AG04449 (cell line): ENCODE measurements at places on chromosomes 1 and 21.

- DNase-seq: no peak
These were observed 19.4 kb downstream of the JUN start for GRCh38 chr1:58764294-58764978.

DNA sequence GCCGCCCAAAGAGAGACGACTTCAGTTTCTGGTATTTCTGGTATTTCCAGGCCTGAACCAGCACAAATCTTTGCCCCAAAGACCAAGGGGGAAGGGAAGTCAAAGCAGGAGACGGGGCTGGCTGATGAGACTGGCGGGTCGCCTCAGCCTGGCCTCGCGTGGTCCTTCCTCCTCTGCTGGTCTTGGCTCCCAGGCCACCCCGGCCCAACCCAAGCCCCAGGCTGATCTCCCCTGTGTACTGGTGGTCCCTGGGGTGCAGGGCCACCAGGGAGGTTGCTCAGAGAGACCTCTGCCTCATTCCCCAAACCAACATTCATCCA lies 19.9 kb downstream of the WNT4 start:
- no peak for DNase-seq

DNA sequence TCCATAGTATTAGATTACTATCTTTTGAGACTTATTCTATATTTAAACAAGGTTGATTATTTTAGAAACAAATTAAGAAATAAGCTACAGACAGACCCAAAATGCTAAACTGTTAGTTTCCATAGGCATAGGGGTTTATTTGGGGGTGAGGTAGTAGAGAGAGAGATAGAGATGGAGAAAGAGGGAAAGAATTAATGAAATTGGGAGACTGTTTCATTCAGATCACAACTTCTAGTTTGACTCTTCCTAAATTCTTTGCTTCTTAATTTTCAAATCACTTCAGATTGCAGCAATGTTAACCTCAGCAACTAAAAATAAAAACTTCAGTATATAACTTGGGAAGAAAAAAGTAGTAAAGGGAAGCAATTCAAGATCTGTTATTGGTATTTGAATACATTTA lies 3.4 kb downstream of the JUN start:
- no peak for DNase-seq

- DNase-seq: no peak
These were observed 3.6 kb downstream of the AKR1A1 start for GRCh38 chr1:45554198-45554597.

- DNase-seq: no peak
These were observed 63.3 kb downstream of the LRRC40 start for GRCh38 chr1:70142075-70142474.

- DNase-seq: no peak
These were observed 164.6 kb upstream of the GJB5 start for GRCh38 chr1:34590211-34590623.

GRCh38 chr1:81231729-81232038 lies 569.0 kb upstream of the ADGRL2 start:
- DNase-seq: no peak

GRCh38 chr1:109714661-109715372 lies 2.8 kb downstream of the GSTM5 start:
- no peak for DNase-seq

GRCh38 chr1:15261155-15262002 lies 14.4 kb downstream of the FHAD1 start:
- DNase-seq: no peak

DNA sequence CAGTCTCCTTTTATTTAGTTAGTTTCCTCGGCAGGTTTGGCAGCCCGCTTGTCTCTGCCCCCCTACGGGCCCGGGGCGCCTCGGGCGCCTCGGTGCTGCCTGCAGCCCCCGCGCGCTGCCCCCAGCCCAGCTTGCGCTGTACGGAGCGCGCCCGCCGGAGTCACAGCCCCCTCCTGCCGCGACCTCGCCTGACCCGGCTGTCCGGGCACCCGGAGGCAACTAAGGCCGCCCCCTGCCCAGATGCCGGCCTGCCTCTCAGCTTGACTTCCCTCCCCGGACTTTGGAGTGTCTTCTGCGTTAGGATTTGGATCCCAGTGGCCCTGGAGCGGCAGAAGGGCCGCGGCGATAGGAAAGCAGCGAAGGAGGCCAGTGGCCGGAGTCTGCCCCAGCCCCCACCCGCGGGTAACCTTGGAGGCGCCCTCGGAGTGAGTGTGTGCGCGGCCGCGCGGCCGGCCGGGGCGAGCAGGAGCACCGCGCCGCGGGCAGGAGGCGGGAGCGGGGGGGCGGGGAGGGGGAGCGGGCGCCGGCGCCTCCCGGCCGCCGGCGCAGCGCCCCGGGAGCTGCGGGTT lies 7.6 kb downstream of the CDKN2C start:
- no peak for DNase-seq

DNA sequence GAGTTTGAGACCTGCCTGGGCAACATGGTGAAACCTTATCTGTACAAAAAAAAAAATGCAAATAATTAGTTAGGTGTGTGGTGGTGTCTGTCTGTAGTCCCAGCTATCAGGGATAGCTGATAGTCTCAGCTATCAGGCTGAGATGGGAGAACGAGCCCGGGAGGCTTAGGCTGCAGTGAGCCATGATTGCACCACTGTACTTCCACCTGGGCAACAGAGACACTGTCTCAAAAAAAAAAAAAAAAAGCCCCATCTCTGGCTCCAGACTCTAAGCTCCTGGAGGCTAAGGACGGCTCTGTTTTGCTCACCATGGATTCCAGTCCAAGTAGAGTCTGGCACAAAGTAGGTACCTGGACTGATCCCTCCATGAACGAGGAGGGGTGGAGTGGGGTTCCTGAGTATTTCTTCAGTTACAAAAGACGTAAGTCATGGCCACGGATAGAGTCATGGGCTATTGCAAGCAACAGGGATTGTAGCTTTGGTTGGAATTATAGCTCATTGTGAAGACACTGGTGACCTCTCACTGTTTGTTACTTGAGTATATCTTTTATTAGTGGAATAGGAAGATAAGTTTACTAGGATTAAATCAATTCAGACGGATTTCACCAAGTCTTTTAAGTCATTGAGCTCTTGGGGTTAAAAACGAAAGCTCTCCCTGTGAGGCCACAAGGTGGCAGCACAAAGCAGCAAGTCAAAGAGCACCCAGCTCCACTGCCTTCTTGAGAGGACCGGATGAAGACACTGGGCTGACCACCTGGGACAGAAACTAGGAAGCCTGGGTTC lies 35.6 kb upstream of the TMEM61 start:
- DNase-seq: peak; percentile 41

DNA sequence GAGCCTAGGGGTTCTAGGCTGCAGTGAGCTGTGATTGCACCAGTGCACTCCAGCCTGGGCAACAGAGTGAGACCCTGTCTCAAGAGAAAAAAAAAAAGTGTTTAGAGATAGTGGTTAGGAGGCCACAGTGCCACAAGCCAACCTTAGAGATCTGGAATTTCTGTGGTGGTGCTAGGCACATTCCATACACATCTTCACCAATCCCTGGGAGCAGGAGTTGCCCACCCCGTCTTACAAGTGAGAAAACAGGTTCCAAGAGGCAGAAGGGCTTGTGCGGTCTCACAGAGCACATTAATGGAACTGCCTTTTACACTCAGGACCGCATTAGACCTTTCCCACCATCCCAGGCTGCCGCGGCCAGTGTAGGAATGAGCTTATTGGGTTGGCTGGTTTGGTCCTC lies 93.2 kb downstream of the EPHB2 start:
- DNase-seq: no peak

GRCh38 chr1:211633524-211633846 lies 41.9 kb downstream of the NEK2 start:
- DNase-seq: no peak

- DNase-seq: no peak
These were observed 2.5 kb upstream of the WNT2B start for GRCh38 chr1:112506306-112506705.

- DNase-seq: no peak
These were observed 27.0 kb upstream of the ZNF124 start for GRCh38 chr1:247198781-247199180.

DNA sequence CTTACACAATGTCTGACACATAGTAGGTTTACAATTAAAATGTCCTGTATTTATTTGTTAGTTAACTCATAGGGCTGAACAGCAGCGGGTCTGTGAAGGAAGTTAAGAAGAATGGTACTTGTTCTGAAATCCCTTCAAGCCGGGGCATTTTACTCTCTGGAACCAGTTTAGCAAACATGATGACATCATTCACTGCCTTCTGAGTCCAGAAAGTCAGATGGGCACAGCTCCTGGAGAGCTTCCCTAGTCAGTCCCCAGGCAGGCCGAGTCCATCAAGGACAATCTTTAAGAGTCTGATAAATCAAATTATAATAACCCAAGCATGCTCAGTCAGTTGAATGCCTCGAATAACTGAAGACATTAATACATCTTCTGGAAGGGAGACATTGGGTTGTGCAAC lies 125.4 kb upstream of the DAB1 start:
- DNase-seq: no peak

DNA sequence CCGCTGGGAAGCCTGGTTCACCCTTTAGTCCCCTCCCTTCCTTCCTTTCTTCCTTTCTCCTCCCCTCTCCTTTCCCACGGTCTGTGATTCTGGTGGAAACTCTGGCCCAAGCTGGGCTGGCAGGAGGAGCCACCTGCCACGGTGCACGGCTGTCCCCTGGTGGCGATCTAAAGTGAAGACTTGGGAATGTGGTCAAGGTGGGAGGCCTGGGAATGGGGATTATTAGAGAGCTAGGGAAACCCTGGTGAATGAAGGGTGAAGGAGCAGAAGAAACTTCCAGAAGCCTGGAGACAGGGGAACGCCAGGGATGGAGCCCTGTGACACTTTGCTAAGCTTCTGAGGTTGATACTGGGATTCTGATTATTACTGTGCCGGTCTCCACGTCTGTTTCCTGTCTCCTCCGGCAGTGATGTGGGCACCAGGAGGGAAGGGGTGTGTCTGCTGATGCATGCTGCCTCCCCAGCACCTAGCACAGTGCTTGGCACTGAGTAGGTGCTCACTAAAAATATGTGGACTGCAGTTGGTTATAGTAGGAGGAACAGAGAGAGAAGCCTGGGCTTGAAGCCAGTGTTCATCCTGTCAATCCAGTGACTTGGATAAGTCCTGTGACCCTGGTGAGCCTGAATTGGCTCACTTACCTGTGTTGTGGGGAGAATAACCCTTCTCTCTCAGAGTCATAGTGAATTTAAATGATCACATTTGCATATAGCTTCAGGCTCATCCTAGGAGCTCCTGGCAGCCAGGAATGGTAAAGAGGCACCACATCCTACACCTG lies 71.2 kb upstream of the NBPF3 start:
- no peak for DNase-seq

GRCh38 chr1:55235722-55236121 lies 20.6 kb upstream of the USP24 start:
- DNase-seq: peak; percentile 59
